ENCODE measurements at places on chromosomes 5 and 9.

DNA sequence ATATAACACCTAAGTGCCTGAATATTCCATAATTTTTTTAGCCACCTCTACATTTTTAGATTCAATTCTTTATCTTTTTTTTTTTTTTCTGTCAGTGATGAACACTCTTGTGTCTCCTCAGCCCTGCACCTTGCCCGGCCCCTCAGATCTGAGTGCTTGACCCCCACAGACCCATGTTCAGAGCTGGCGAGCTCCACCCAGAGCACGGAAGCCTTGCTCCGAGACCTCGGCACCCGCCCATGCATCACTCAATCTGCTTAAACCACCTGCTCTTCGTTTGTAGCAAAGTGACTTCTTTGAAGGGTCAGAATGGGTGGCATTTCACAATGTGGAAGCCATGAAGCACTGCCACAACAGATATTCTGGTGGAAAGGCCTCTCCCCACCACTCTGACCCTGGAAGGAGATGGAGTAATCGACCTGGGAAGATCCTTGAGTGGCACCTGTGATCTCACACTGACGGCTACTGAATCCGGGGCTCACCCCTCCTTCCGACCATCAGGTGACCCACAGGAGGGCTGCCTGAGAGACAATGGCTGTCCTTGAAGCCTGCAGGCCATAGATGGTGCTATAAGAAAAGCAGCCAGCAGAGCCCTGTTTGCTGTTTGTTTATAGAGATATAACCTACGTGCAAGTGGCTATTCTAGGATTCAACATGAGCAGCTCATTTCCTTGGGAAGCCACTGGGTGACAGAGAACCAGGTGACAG is 261.1 kb upstream of the IRX4 start:
- DNase-seq: no peak

- DNase-seq: no peak
Observed at GRCh38 chr9:137969685-137970084, 92.1 kb downstream of the CACNA1B start.

DNA sequence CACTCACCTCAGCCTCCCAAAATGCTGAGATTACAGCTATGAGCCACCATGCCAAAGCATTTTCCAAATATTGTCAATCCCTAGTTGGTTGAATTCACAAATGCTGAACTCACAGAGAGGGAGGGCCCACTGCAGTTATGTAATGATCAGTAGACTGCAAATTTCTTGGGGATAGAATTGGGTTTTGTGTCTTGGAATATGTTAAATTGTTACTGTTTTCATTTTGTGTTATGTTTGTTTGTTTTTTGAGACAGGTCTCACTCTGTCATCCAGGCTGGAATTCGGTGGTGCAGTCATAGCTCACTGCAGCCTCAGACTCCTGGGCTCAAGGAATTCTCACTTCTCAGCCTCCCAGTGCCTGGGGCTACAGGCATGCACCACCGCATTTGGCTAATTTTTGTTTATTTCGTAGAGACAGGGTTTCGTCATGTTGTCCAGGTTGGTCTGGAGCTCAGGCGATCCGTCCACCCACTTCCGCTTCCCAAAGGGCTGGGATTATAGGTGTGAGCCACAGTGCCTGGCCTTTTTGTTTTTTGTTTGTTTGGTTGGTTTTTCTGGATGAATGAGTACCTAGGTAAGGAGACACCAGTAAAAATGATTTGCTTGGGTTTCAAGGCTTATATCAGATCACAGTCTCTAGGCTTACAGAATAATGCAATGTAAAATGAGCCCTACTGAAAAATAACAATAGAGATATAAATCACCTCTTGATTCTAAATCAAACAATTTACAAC is 31.5 kb upstream of the LMNB1 start:
- no peak for DNase-seq

- DNase-seq: no peak
Observed at GRCh38 chr9:17906176-17906840, 327.4 kb downstream of the SH3GL2 start.

- no peak for DNase-seq
Observed at GRCh38 chr9:19527663-19528062, 118.9 kb downstream of the ACER2 start.

- no peak for DNase-seq
Observed at GRCh38 chr5:8613078-8613685, 744.2 kb downstream of the MTRR start.

Measured in CD4-positive, alpha-beta memory T cell (primary cell).